ENCODE measurements at places on chromosomes 6 and 20.
A peak's percentile ranks its signal among the peaks of the same experiment; 100 is the strongest.

DNA sequence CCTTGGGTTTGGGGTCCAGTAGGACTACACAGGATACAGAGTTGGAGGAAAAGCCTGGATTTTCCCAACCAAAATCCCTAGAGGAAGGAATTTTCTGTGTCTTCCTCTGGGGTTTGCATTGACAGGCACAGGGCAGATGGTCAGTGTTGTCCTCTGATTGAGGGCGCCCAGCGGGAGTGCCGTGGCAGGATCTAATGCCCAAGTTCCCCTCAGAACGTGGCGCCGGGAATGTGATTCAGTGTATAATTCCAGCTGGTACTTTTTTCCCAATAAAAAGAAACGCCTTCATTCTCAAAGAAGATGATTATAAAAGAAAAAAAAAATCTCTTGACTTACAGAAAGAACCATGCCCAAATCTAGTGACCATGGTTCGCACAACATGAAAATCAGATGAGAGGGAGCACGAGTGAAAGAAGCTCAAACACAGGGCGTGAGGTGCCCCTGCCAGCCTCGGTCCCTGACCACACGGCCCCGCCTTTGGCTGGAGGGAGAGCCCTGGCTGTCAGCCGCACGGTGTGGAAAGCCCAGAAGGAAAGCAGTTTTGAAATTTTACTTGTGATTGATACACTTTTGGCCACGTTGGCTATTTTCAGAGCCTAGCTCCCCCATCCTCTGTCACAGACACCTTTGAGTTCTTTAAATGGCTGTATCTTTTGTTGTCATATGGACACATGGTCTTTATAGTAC is 31.6 kb downstream of the VEGFA start:
- DNase-seq = no peak

- DNase-seq = no peak
These were observed 36.2 kb downstream of the SUN5 start for GRCh38 chr20:32967961-32968457.

DNA sequence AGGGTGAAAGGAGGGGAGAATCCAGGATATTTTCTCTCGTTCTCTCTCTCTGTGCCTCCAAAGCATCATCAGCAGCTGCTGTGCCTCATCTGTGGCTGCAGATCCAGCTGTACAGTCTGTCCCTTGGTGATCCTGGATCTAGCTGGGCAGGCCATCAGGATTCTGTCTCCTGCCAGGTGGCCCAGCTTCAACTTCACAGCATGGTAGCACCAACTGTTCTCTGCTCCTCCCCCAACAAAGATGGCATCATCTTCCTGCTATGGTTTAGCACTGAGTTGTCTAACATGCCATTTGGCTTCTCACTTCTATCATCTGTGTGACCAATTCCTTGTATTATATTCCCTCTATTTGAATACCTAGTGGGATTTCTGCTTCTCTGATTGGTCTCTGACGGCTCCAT is 28.6 kb upstream of the ARFGEF2 start:
- DNase-seq = no peak

DNA sequence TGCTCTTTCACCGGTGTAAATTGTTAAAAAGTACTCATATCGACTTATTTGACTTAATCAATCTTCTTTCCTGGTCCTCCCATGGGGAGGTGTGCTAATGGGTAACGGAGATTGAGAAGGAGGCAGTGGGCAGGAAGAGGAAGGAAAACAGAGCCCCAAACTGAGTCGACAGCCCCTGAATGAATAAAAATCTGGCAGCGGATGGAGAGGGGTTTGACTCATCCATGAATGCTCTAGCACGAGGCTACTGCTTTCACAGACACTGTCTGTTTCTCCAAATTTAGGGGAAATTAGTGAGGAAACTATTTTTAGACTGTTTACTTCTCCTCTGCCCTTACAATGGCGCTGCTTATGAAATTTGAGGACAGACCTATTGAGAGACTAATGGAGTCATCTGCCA is 142.2 kb upstream of the ATXN1 start:
- DNase-seq = no peak

- DNase-seq = no peak
These were observed 5.2 kb upstream of the PSMG4 start for GRCh38 chr6:3253597-3253961.

DNA sequence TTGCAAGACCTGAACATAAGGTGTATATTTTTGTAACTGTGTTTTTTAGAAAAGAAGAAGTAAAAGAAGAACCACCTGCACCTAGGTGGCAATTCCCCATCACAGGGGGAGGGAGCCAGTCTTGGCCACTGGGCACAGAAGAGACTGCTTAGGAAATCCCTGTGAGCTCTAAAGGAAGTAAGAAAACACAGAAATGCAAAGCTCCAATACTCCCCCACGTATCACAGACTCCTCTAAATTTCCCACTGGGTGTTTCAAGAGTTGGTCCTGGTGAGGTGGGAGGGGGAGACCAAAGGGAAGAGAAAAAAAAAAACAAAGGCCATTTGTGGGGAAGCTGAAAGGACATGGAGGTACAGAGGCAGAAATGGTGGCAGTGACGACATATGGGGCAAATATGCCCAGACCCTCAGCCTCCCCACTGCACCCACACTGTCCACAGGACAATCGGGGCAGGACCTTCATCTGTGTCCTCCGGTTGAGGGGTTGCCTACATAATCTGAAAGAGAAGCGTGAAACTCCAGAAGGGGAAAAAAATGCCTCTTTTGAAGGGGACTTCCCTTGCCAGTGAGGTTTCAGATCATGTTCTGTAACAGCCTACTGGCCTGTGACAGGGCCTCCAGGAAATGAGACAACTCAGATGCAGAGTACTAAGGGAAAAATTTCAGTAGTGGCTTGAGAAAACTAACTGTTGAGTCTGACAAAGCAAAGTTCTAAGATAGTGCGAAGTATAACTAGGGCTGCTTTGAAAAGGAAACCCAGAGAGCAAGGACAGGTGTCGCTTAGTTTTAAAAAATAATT is 226.2 kb upstream of the MARCKS start:
- peak; percentile 62 for DNase-seq

- DNase-seq = no peak
These were observed 2.7 kb downstream of the C20orf204 start for GRCh38 chr20:64038565-64039292.

- no peak for DNase-seq
These were observed 507.7 kb downstream of the EPM2A start for GRCh38 chr6:145227593-145227992.

GRCh38 chr6:30903236-30903635 is 4.8 kb upstream of the GTF2H4 start:
- DNase-seq = no peak

- no peak for DNase-seq
These were observed 8.0 kb downstream of the CDH22 start for GRCh38 chr20:46300281-46300680.

DNA sequence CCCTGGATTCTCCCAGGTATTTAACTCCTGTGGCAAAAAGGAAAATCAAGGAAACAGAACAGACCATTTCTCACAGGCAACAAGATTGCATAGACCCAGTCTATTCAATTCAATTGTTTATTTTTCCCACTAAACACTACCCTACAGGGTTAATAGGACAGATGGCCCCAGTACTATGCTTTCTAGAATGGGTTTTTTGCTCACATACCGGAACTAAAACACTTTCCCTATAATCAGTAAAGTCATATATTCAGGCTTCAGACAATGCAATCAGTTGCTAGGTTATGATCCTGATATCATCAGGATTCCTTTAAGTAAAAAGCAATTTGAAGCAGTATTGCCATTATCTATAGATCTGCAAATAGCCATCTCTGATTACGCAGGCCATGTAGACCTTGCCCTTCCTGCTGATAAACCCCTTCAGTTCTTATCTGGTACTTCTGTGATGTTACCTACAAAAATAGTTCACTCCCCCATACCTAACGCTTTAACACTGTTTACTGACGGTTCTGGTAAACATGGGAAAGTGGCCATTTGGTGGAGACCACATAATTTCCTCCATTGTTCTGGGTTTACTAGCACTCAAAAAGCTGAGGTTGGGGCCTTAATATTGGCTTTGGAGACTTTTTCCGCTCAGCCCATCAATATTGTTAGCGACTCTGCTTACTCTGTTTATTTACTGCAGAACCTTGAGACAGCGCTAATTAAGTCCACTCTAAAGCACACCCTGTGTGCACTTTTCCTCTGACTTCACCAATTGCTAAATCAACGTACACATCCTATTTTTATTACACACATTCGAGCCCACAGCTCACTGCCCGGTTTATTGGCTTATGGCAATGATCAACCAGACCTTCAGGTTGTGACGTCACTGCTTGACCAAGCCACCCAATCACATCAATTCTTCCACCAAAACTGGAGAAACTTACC is 666.0 kb downstream of the PHF3 start:
- no peak for DNase-seq

GRCh38 chr6:11033825-11034224 is 10.3 kb downstream of the ELOVL2 start:
- peak; percentile 47 for DNase-seq

DNA sequence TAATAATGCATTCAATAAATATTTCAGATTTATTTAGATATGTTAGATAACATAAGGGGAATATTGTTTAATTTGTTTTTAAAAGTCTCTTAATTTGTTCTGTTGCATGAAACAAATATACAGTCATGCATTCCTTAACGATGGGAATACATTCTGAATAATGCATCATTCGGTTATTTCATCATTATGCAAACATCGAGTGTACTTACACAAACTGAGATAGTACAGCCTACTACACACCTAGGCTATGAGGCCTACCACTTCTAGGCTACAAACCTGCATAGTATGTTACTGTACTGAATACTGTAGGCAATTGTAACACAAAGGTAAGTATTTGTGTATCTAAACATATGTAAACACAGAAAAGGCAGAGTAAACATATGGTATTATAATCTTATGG is 118.7 kb downstream of the EPHA7 start:
- no peak for DNase-seq

DNA sequence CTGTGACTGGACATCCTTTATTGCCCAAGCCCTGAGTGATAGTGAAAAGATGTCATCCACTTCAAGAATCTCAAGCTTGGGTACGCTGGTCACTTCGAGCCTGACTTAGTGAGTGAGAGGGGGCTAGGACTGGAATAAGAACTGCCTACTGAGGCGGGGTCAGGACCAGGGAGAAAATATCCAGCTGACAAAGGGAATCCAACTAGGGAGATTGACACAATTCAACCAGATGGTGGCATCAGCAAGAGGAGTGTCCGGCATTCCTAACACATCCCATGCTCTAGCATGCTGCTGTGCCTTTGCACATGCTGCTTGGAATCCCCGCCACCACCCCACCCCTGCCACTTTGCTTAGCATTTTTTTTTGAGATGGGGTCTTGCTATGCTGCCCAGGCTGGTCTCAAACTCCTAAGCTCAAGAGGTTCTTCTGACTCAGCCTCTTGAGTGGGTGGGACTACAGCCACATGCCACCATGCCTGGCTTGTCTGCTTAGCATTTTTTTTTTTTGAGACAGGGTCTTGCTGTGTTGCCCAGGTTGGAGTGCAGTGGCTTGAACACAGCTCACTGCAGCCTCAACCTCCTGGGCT is 6.5 kb upstream of the CEP250 start:
- no peak for DNase-seq

DNA sequence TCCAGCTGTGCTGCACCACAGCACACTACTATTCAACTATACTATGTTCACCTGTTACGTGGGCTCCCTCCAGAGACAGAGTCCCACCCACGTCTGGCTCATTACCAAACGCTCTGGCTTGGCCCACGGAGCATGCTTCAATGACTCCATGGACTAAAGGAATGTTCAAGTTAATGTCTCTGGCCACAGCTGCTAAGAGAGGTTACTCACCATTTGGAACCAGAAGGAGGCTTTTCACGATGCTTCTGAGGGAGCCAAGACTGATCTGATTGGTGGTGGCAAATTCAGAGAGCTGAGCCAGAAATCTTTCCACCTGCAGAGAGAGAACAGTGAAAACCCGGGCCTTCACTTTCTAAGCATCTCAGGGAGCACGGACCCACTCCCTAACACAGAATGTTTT is 15.6 kb downstream of the COMMD7 start:
- peak; percentile 65 for DNase-seq

DNA sequence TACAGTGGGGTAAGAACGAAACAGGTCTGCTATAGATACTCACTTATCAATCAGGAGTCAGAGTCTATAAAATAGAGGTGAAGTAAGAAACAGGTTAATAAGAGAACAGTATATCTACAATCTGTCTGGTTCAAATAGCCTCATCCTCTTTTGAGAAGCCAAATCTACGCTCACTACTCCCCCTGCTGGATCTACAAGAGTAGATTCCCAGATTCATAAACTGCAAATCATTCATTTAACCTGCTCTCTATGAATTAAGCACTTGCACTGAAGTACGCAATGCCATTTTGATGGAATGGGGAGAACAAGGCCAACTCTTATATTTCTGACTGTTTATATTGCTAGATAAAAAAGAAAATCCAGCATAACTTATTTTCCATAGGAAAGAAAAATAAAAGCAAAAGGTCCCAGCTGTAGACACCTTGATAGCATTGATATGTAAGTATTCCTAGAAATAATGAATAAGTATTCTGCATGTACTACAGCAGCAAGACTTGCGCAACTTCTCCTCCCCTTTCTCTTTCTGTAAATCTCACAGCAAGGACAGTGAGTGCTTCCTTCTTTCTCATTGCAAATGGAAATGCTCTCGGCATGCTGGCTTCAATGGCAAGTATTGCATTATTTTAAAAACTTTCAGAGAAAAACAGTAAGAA is 92.3 kb downstream of the RFX6 start:
- no peak for DNase-seq

DNA sequence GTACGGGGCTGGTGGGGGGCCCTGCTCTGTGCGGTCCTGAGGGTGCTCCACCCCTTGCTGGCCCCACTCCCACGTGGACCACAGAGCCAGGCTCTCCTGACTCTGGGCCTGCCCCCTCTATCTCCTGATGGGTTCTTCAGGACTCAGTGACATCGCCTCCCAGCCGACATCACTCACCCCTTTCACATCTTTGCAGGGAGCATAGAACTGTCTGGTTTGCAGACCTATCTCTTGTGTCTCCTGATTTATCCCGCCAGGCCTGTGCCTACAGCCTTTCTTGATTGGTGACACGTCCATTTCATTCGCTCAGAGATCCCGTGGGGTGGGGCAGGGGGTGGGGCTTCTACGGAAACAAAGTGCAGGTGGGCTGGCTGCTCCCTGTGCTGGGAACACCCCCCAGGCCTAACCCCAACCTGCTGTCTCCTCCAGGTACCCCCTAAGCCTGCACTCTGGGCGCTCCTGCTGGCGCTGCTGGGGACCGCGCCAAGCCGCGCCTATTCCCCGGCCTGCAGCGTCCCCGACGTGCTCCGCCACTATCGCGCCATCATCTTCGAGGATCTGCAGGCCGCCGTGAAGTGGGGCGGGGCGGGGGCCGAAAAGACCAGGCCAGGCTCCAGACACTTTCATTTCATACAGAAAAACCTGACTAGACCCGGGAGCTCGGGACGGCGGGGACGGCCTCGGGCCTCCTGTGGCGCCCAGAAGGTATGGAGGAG is 1.7 kb downstream of the C20orf204 start:
- DNase-seq = no peak

DNA sequence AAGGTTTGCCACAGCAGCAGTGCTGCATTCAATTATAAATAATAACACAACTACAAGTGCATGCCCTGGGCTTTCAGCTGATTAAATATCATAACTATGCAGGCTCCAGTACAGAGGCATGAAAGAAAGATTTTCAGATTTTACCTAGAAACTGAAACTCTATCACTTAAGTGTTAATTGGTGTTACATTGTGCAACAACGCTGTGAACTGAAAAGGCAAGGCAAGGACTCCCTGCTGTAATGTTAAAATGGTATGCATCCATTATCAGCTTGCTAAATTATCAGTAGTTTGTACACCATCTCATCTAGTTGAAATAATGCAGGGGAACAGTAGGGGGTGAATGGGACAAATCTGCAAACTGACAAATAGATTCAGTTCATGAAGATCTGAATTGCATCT is 976.7 kb upstream of the MANEA start:
- DNase-seq = no peak

GRCh38 chr6:34028691-34029360 is 117.1 kb downstream of the GRM4 start:
- DNase-seq = no peak

- DNase-seq = no peak
These were observed 35.4 kb downstream of the MAN1A1 start for GRCh38 chr6:119313937-119314884.
